ENCODE measurements at places on chromosomes 3 and 15.

DNA sequence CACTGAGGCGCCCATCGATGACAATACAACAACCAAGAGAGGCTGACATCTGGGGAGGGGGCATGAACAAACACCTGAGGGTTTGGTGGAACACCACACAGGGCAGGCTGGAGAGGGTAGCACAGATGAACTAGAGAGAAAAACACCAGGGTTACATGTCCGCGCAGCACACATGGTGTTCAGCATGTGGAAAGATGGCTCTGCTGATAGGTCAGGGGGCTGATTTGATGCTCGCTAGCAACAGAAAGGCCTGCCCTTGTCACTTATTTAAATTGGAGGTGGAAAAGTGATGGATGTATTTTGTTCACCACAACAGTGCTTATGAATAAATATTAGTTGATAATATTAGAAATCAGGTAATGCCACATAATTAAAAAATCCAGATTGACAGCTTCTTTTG lies 67.5 kb downstream of the FRMD4B start:
- DNase-seq: no peak

- DNase-seq: peak; percentile 30
Observed at GRCh38 chr15:38168467-38169070, 84.1 kb upstream of the SPRED1 start.

- peak; percentile 49 for DNase-seq
Observed at GRCh38 chr3:71406972-71407810, 176.3 kb downstream of the FOXP1 start.

DNA sequence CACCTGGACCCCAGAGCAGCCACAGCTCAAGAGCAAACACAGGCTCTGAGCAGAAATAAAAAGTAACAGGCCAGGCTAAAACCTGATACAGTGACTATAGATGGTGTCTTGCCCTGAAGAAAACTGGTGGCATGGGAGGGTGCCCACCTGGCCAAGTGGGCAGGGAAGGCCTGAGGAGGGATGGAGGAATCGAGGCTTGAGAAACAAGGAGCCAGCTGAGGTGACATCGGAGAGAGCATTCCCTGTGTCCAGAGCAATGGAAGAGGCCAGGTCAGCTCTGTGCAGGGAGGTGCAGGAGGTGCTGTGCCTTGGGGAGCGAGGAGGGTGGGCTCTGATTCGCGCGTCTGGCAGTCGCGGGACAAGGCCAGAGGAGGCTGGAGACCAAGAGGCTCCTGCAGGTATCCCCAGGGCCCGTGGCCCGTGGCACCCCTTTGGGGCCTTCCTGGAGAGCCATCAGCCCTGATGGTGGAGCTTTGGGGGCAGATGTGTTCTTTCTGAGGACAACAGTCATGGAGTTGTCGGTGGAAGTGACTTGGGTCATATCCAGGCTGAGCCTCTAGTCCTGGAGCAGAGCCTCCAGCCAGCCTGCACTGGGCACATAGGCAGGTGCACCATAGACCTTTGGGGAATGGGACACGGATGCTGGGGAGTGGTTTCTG lies 56.1 kb downstream of the PLXNA1 start:
- DNase-seq: no peak

DNA sequence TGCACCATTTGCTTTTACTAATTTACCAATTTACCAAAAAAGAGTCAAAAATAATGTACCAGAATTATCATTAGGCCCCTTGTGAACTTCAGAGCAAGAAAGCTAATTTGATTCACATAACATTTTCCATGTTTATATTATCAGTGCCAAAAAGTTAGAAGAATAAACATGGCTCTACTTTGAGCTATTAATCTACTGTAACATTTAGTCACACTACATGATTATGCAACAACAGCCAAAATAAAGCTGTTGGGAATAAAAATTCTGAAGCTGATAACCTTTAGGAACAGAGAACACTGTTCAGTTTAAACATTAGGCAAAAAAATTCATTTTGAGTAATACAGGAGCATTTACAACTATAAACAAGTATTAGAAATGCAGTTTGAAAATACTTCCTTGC lies 63.6 kb downstream of the PROS1 start:
- no peak for DNase-seq

GRCh38 chr15:79002581-79002980 lies 57.7 kb upstream of the CTSH start:
- DNase-seq: peak; percentile 28

- no peak for DNase-seq
Observed at GRCh38 chr3:66177026-66177425, 43.8 kb upstream of the SLC25A26 start.

DNA sequence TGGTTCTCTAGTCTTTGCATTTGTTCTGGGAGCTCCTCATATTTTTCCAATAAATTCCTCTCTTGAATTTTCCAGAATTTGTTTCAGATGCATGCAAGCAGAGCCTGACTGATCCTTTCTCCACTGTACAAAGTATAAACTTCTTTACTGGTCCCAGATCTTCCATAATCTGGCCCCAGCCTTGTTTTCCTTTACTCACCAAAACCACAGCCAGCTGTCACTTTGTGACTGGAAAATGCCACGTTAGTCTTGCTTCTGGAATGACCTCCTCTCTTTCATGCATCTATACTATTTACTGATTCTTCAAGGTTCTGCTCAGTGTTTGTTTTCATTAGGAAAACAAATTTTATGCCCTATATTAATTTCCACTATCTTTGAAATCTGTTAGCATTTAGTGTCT lies 60.4 kb upstream of the SPPL2A start:
- DNase-seq: no peak

DNA sequence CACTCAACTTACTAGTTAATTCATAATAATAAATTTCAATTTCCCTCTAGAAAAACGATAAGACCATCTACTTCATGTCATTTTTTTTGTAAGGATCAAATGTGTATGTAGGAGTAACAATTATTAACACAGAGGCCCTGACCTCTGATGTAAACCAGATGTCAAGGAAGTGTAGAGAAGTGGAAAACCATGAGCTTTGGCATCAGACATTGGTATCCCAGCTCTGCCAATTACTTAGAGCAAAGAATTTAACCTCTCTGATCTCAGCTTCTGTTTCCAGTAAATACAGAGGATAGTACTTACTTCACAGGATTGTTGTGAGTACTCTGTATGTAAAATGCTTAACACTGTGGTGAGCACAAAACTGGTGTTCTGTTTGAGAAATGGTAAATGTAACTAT lies 17.5 kb downstream of the AQR start:
- DNase-seq: no peak

GRCh38 chr15:100596792-100597191 lies 5.2 kb downstream of the LINS1 start:
- DNase-seq: no peak

DNA sequence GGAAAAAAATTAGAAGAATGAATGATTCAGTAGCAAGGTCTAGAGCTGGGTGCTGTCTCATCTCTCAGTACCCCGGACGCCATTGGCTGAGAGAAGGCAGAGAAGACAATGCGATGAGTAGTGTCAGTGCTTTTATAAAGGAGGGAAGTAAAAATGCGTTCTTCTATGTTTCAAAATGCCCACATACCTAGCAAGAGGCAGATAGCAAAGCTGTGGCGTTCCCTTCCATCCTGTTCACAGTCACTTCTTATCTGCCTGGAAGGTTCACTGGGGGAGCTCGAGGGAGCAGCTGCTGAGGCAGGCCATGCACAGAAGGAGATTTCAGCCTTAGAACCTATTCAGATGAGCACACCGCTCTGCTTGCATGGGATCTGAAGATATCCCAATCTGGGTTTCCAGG lies 234.0 kb downstream of the RPLP1 start:
- DNase-seq: no peak

DNA sequence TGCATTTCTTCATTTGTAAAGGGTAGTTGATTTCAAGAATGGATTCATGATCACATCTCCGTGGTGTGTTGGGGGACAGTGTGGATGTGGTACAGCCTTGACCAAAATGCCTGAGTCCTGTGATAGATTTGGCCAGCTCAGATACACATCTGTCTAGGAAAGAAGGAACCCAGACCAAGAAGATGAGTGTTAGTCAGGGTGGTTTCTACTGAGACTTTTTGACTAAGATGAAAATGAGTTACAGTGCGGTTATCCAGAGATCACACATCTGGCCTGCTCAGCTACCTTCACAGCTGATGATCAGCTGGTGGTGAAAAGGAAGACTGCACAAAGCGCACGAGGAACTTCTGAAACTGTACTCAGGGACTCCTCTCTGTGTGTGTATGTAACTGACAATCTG lies 68.0 kb downstream of the FNDC3B start:
- DNase-seq: no peak

DNA sequence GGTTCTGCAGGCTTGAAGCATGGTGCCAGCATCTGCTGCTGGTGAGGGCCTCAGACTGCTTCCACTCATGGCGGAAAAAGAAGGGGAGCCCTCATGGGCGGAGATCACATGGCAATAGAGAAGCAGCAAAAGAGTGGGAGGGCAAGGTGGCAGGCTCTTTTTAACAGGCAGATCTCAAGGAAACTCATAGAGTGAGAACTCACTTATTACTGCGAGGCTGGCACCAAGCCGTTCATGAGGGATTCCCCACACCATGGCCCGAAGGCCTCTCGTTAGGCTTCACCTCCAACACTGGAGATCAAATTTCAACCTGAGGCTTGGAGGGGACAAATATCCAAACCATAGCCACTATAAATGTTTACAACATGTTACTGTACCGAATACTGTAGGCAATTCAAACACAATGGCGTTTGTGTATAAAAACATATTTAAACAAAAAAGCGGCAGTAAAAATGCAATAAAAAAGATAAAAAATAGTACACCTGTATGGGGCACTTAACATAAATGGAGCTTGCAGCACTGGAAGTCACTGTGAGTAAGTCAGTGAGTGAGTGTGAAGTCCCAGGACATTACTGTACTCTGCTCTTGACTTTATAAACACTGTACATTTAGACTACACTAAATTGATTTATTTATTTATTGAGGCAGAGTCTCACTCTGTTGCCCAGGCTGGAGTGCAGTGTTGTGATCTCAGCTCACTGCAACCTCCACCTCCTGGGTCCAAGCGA lies 18.8 kb upstream of the MOBP start:
- no peak for DNase-seq

GRCh38 chr3:154614601-154615000 lies 184.6 kb upstream of the GPR149 start:
- DNase-seq: no peak

- no peak for DNase-seq
Observed at GRCh38 chr3:135503065-135503759, 462.3 kb upstream of the PPP2R3A start.

GRCh38 chr15:70522323-70522966 lies 240.9 kb downstream of the UACA start:
- no peak for DNase-seq

- DNase-seq: no peak
Observed at GRCh38 chr15:29840926-29841325, 18.7 kb upstream of the TJP1 start.

- DNase-seq: no peak
Observed at GRCh38 chr15:62393196-62393595, 228.1 kb upstream of the C2CD4B start.

All from fibroblast of skin of right biceps (primary cell).